ENCODE measurements at places on chromosomes 13 and 19.

DNA sequence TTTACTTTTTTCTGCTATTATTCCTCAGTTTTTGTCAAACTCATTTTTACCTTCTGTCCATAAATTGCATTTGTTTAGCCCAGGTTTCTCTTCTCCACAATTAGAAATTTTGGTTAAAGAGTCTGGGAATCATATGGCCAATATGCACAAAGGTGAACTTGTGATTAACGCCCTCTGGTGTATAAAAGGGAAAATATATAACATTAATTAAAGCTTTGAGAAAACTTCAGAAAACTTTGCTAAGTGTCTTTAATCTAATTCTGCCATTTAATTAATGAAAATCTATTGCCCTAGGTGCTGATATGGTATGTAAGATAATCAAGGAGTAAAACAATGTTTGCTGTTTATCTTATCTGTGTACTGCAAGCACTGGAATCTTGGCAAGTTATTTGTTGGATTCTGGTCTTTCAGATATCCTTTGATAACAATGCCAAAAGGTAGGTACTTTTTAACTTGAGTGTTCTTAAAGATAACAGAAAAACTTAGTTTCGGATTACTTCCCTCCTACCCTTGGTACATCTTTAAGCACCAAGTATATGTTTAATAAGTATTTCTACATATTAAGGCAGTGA is 402.6 kb downstream of the SUCLA2 start:
- no peak for DNase-seq

GRCh38 chr13:37087486-37087885 is 18.0 kb downstream of the CSNK1A1L start:
- DNase-seq, result no peak

DNA sequence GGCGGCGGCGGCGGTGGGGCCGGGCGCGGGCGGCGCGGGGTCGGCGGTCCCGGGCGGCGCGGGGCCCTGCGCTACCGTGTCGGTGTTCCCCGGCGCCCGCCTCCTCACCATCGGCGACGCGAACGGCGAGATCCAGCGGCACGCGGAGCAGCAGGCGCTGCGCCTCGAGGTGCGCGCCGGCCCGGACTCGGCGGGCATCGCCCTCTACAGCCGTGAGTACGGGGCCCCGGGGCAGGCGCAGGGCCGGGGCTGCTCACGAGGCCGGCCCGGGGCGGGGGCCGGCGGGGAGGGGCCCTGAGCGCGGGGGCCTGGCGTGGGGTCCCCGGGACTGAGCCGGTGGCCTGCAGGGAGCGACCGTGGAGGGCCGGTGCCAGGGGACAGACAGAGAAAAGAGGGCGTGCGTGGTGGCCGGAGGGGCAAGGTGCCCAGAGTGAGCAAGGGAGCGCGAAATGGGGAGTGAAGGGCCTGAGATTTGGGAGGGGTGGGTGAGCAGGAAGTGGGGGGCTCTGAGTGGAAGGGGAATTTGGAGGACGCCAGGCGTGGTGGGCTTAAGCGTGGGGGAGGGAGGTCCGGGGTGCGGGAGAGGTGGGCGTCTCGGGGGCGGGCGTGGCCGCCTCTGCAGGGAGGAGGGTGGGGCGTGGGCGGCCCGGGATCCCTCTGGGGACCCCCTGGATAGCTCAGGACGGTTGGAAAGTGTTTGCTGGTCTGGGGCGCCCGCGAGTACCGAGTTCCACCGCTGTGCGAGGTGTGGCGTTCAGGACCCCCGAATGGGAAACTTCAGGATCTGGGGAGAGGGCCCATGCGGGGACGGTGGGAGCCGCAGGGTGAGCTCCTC is 575 bp downstream of the CARM1 start:
- DNase-seq, result peak; percentile 10

DNA sequence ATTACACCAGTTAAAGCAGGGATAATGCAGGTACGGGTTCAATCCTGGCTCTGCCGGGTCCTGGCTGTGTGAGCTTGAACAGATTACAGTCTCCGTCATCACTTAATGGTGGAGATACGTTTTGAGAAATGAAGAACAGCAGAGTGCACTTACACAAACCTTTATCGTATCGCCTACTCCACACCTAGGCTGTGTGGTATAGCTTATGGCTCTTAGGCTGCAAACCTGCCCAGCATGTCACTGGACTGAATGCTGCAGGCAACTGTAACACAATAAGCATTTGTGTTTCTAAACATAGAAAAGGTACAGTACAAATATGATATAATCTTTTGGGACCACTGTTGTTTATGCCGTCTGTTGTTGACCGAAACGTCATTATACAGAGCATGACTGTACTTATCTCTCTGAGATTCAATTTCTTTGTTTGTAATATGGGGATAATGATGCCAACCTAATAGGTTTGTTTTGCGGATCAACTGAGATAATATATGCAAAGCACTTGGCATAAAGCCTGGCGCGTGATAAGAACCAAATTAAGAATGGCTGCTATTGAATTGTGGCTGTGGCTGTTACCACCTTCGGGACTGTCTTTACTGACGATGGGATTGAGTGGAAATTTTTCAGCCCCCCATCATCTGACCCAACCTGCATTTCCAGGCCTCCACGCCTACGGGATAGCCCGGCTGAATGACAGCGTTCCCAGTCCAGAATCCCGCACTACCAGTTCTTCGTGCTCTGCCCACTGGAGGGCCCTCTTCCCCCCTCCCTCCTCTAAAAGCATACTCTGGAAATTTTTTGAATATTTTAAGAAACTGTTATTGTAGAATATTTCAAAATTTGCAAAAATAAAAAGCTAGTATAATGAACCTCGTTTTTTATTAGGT is 11.2 kb downstream of the KRTDAP start:
- no peak for DNase-seq

DNA sequence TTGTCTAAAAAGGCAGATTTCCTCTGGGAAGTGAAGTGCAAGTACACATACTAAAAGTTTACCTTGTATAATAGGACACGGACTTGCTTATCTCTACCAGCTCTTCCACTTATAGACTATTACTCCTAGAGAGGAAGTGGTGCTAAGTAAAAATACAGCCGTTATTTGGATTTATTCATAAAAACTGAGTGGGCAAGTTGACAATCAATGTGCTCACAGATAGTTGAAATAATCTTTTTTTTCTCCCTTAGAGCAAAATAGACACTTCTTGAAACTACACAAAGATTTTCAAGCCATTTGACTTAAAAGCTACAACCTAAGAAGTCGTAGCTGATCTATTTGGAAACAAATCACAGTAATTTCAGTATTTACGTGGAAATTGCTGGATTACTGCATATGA is 2584.7 kb upstream of the PCDH20 start:
- no peak for DNase-seq

GRCh38 chr13:57858376-57858775 is 226.8 kb downstream of the PCDH17 start:
- no peak for DNase-seq

DNA sequence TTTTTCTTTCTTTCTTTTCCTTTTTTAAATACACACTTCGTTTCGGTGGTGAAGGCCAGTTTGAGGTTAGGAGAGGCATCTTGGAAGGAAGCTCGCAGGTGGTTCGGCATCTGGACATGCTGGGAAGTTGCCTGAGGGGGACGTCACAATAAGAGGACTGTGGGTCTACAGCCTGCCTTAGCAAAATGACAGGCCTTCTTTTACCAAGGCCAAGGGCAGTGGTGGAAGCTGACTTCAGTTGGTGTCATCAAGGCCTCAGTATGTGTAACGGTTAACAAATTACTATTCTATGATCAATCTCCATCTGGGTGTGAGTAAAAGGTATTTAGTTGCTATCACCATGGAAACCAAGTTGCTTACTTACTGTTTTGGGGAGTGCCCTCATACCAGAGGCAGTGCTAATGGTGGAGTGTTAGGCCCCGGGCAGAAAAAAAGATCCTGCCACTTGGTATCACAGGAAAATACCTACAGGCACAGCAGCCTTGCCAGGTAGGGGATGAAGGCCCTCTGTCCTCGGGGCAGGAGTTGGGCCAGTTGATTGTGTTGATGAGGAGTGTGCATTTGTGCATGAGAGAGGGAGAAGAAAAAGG is 10.3 kb downstream of the ACTN4 start:
- DNase-seq, result no peak

DNA sequence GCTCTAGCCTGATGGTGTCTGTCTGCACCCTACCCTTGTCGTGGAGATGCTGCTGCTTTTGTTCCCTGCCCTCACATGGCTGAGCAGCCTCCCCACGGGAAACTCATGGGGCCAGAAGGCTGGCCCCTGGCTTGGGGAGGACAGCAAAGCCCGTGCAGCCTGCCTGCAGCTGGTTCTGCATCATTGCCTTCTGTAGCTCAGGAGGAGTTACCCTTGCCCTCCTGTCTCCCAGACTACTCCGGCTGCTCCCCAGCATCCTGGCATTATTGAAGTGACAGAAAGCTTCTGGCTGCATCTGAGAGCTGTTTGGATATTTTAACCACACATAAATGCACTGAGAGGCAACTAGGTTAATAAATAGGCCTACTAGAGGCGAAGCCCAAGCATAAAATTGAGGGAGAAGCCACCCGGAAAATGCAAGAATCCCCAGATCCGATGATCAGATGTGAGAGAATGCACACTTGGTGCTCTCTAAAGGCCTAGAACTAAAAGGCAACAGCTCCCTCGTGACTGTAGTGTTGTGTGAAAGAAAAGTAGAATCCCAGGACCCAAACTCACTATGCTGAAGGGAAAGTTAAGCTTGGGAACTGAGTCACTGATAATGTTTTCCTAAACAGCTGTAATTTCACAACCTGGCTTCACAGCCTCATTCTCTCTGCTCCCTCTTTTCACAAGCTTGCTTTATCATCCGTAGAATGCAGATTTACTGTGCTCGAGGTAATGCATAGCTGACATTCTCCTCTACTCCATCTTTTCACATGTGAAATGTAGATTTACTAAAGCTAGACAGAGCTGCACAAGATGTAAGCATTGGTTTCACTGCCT is 110.8 kb downstream of the TNFRSF19 start:
- no peak for DNase-seq

GRCh38 chr19:40286971-40287421 is 1.9 kb upstream of the AKT2 start:
- DNase-seq, result no peak

DNA sequence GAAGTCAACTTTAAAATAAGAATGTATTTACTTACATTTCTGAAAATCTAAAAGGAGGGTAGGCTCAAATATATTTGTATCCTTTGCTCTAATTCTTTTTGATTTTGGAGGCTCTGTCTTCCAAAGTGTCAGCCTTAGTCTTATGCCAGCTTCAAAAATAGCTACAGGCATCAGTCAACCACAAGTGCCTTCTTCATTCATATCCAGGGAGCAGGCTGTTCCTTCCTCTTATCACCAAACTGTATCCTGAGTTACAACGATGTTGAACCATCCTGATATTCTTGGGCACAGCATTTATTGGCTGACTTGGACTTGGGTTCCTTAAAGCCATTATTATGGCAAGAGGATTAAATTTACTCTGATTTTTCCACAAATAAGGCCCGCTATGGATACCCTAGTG is 1161.3 kb downstream of the PCDH17 start:
- DNase-seq, result no peak

- DNase-seq, result no peak
These were observed 5.0 kb downstream of the TLE5 start for GRCh38 chr19:3057275-3057714.

- DNase-seq, result no peak
These were observed 12.9 kb downstream of the MIPEP start for GRCh38 chr13:23876265-23876664.

- DNase-seq, result no peak
These were observed 26.5 kb upstream of the HOMER3 start for GRCh38 chr19:18967358-18968146.

GRCh38 chr13:91946498-91947070 is 548.2 kb downstream of the GPC5 start:
- no peak for DNase-seq

GRCh38 chr19:472005-472858 is 11.4 kb upstream of the SHC2 start:
- DNase-seq, result no peak

DNA sequence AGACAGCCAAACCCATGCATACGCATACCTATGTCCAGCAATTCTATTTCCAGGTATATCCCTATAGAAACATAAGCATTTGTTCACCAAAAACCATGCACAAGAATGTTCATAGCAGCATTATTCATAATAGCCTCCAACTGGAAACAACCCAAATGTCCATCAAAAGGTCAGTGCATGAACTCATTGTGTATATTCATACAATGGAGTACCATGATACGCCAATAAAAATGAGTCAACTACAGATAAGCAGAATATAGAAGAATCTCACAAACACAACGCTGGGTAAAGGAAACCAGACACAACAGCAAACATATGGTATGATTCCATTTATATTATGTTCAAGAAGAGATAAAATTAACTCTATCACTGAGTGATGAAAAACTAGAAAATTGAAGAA is 23.8 kb downstream of the DEDD2 start:
- DNase-seq, result no peak

- no peak for DNase-seq
These were observed 23.5 kb downstream of the RASA3 start for GRCh38 chr13:114108894-114109293.

- DNase-seq, result no peak
These were observed 35.6 kb downstream of the CCDC169 start for GRCh38 chr13:36261976-36262375.

DNA sequence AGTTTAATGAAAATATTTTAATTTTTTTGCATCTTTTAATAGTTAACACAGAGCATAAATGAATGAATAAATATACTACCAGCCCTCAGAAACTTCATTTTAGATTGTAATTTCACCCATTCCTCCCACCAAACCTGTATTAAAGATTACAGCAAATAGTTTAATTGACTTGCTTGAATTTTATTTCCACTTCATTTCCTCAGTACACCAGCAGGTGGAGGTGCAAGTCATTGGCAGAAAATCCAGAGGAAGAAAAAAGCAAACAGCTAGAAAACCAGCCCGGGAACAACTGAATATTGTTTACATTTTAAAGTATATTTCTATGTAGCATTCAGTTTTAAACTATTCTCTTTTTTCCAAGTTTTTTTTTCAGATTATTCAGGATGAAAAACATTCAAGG is 177.8 kb downstream of the OLFM4 start:
- no peak for DNase-seq

- DNase-seq, result no peak
These were observed 437.7 kb downstream of the TSHZ3 start for GRCh38 chr19:30911491-30911890.

DNA sequence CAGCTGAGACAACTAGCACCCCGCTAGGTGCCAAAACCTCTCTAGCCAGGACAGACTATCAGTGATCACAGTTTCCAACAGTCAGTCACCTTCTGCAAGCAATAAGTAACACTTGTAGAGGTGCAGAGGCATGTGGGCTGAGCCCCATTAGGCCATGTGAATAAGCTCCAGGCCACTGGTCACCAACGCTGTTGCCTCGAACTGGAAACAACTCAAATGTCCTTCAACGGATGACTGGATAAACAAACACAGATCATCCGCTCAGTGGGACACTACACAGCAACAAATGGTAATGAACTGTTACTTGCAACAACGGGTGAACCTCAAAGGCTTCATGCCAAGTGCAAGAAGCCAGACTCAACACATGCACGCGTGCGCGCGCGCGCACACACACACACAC is 27.5 kb upstream of the TMEM160 start:
- no peak for DNase-seq

- no peak for DNase-seq
These were observed 93.3 kb downstream of the OXGR1 start for GRCh38 chr13:96900986-96901385.

- DNase-seq, result no peak
These were observed 65.8 kb upstream of the KPNA3 start for GRCh38 chr13:49858178-49858856.

Data from activated CD4-positive, alpha-beta T cell treated with anti-CD3 and anti-CD28 coated beads, Interleukin-2, amount 50 U/mL, for 4 hours (primary cell).